ENCODE measurements at places on chromosomes 5 and 9.
A peak's percentile ranks its signal among the peaks of the same experiment; 100 is the strongest.

DNA sequence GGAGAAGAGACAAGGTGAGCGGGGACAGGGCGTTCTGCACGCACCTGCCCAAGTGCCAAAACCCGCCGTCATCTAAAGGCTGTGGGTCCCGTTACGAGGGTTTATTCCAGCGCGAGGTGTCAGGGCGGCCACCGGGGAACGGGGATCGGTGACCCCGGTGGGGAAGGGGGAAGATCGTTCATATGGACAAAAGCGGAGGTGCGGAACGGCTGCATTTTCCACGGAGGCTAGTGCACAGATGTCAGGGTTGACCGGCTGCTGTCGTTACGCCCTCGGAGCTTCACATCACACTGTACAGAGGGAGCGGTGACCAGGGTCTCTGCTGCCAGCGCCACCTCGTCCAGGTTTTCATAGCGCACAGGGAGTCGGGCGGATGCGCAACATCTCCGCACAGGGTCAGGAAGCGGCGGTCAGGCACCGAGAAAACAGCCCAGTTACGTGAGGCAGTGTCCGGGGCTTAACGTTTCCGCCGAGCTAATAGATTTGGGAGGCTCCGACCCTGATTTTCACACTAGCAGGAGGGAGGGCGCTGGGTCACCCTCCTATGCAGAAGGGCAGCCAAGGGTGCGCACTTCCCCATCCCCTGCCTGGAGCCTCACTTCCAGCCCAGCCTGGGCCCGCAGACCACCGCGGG lies 13.5 kb downstream of the BTNL9 start:
- no peak for DNase-seq

DNA sequence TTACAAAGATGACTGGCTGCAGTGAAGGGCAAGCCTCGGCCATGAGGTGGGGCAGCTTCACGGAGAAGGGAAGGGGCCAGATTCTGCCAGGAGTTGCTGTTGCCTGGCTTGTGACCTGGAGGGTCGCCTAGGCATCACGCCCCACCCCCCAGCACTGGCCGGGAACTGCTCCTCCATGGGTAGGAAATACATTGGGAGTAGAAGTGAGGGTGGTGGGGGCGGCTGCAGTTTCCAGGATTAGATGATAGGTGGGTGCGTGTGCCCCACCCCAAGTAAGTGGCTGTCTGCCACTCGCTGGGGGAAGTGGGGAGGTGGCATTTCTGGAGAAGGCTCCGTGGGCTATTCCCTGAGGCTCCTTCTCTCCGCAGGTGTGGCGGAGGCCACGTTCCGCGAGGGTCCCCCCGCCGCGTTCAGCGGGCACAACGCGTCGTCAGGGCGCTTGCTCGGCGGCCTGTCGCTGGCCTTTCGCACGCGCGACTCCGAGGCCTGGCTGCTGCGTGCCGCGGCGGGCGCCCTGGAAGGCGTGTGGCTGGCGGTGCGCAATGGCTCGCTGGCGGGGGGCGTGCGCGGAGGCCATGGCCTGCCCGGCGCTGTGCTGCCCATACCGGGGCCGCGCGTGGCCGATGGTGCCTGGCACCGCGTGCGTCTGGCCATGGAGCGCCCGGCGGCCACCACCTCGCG lies 16.9 kb downstream of the CRB2 start:
- no peak for DNase-seq

GRCh38 chr5:170070556-170071412 lies 34.9 kb upstream of the FOXI1 start:
- DNase-seq: no peak

GRCh38 chr9:88596376-88596775 lies 61.4 kb downstream of the NXNL2 start:
- no peak for DNase-seq

DNA sequence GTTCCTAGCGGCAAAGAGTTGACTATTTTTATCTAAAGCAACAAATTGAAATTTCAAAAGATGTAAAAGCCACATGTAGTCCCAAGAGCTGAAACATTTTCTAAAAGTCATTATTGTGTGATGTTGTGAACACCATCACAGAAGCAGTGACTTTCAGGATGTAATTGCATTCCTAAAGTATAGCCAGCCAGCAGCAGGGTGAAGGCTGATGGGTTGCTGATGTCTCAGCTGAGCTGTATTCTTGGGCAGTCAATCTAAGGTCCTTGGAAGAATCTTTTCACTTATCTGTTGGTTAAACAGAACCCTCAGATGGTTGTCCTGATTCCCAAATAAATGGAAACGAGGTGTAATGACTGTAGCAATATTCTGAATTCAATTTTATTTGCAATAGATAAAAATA lies 237.4 kb upstream of the WWC1 start:
- no peak for DNase-seq

DNA sequence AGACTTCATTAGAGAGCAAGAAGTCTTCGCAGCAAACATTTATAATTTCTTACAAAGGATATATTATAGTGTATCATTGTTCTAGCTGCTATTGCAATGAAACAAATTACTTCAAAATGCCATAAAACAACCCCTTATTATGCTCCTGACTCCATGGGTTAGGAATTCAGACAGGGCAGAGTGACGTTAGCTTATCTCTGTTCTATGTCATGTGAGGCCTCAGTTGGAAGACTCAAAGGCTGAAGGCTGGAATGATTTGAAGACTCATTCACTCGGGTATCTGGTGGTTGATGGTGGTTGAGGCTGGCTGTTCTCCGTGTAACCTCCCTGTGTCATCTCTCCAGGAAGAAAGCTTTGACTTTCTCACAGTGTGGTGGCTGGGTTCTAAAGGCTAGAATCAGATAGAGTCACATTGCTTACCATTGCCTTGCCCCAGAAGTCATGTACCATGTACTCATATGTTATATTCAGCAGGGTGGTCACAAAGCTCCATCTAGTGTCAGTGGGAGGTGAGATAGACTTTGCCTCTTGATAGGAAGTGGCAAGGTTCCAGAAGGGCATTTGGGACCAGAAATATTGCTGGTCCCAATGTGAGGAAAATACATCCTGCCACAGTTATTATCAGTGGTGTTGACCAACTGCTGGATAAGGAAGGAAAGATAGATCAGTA lies 226.9 kb downstream of the TMEM38B start:
- DNase-seq: no peak

- DNase-seq: peak; percentile 54
Measured at GRCh38 chr5:151770383-151771258, 1.1 kb upstream of the G3BP1 start.

DNA sequence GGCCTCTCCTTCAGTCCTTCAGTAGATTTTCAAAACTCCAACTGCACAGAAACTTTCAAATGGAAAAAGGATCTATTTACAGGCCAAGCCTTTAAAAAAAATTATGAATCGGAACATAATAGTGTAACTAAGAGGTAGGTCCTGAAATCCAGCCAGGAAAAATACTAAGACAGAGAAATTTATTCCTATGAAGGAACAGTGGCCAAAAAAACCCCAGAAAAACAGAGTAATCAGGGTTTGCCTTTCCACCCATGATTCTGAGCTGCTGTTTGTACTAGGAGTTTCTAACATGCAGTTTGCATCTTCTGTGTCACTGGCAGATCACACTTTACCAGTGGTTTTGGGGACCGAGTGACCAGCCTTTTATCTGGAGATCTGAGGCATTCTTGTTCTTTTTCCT lies 93.1 kb upstream of the TMED7 start:
- DNase-seq: no peak

DNA sequence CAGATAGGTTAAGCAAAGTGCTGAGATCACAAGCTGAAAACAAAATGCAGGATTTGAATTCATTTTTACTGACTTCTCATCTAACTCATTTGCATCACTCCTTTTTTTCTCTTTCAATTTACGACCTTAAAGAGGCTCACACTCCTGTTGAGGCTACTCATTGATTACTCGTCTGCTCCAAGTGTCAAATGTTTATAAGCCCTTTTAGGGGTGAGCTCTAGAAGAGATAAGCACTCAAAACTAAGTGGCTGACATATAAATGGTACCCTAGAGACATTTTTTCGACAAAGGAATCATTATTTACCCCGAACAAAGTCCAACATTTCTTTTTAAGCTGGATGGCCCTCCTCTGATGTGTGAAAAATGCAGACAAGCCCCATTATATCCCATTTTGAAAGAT lies 483.1 kb downstream of the MAT2B start:
- DNase-seq: no peak

GRCh38 chr5:171412186-171412585 lies 7.3 kb upstream of the FGF18 start:
- DNase-seq: no peak

DNA sequence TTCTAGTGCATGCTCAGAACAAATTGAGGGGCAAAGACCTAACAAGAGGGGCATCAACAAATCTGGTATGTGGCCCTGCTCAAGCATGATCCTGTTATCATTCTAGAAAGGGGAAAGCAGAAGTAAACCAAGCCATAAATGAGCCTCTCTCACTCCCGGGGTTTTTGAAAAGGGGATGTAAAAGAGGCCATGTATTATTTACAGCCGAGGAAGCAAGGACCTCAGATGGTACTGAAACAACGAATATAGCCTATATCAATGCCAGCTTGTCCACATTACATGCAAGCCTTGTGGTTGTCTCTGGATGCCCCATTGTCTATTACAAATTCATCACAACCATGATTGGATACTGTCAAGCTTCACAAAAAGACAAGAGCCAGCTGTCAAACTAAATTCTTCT lies 211.3 kb downstream of the DCP2 start:
- DNase-seq: no peak

GRCh38 chr5:92633176-92633575 lies 947.8 kb downstream of the NR2F1-AS1 start:
- no peak for DNase-seq

- peak; percentile 69 for DNase-seq
Measured at GRCh38 chr9:114156657-114157421, 1.5 kb downstream of the COL27A1 start.

- peak; percentile 7 for DNase-seq
Measured at GRCh38 chr5:160230686-160231527, 1.6 kb downstream of the FABP6 start.

GRCh38 chr9:109115931-109116526 lies 3.7 kb downstream of the TMEM245 start:
- DNase-seq: no peak

DNA sequence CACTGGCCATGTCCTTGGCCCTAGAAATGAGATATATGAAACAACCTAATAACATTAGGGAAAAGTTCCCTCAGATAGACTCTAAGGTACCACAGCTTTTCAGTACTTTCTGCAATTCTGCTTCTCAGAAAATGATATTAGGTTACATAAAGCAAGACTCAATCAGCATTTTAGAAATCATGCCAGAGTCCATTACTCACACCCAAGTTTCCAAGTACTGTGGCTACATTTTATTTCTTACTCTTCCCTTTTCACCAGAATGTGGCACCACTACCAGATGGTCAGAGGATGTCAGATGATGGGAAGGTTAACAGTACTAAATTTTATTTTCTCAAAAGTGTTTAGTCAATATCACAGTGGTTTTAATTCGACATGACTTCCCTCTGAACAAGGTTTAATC lies 217.2 kb downstream of the MLLT3 start:
- peak; percentile 4 for DNase-seq

DNA sequence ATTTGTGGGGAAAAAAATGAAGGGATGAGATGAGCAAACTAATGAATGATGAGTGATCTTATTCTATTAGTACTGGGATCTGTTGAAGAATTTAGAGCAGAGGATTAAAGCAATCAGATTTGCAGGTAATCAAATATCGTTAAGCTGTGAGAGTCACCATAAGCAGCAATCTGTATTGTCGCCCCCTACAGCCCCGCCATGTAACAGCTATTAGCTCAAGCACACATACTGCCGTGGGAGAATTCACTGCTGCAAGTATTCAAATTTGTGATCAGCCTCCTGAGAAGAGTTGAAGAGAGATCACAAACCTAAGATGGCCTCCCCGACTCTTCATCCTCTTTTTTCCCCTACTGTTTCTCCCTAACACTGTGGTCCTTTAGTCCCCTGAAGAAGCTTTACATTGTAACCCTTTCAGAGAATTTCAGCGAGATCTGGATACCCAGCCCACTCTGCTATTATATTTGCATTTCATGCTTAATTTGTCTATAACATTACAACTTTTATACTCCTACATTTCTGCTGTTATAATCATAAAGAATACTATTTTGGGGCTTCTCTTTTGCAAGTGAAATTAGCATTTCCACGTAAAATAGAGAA lies 28.5 kb upstream of the PHF24 start:
- no peak for DNase-seq

- no peak for DNase-seq
Measured at GRCh38 chr9:100525563-100525962, 52.3 kb upstream of the CAVIN4 start.

- DNase-seq: no peak
Measured at GRCh38 chr9:24090566-24090965, 264.5 kb upstream of the ELAVL2 start.

GRCh38 chr5:112566251-112566650 lies 147.2 kb upstream of the EPB41L4A start:
- DNase-seq: no peak

- DNase-seq: no peak
Measured at GRCh38 chr9:34417734-34418133, 40.6 kb downstream of the FAM219A start.

DNA sequence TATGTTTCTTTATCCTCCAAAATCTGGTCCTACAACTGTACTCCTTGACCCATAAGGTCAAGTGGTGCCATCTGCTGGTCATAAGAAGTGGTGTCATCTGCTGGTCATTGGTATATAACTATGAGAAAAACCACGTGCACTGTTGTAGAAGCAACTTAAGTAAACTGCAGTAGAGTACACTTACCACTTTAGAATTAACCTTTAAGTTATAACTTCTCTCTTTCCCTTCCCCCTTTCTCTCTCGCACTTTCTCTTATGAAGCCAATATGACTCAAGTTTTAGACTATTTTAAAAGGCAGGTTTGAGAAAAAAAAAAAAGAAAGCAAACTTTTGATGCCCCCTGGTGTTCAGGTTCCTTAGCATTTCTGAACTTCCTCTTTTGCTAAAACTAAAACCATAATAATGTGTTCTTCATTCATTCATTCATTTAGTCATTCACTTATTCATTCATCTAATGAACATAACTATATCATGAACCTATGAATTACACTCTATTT lies 12.8 kb upstream of the MTAP start:
- peak; percentile 75 for DNase-seq

- no peak for DNase-seq
Measured at GRCh38 chr9:107633406-107633805, 143.8 kb upstream of the KLF4 start.

DNA sequence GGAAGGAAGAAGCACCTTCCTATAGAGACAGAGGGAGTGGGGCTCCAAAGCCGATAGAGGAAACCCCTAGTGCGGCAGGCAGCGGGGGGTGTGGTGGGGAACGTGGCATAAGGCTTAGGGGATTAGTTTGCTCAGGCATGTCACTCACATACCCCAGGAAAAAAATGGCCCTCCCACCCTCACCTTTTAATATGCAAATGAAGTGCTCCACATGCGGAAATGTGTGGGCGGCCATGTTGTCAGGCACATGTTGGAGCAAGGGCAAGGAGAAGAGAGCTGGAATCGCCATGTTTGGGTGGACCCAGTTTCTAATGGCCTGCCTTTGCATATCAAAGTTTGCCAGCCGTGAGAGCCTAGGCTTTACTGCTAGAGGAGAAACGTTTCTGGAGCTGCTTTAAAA lies 758.8 kb downstream of the NR2F1-AS1 start:
- no peak for DNase-seq

- DNase-seq: no peak
Measured at GRCh38 chr9:21904776-21905175, 89.4 kb downstream of the CDKN2A start.

Measured in GM04504 (cell line).